SK-N-SH treated with all-trans-retinoic acid at 6 μM for 48 hours (cell line): ENCODE measurements at places on chromosomes 12 and 14.
A peak's percentile ranks its signal among the peaks of the same experiment; 100 is the strongest.

- ATAC-seq, result peak; percentile 44; the same call in 2 of the 3 replicates
These were observed 103.9 kb upstream of the RFLNA start for GRCh38 chr12:124191024-124191359.

DNA sequence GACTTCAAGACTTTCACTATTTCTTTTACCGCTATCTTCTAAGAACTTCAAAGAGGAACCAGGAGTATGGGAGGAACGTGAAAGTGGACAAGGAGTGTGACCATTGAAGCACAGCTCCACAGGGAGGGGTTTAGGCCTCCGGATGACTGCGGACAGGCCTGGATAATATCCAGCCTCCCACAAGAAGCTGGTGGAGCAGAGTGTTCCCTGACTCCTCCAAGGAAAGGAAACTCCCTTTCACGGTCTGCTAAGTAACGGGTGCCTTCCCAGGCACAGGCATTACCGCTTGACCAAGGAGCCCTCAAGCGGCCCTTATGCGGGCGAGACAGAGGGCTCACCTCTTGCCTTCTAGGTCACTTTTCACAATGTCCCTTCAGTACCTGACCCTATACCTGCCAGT lies 267.0 kb downstream of the RPL10L start:
- no peak for ATAC-seq

- ATAC-seq, result no peak
These were observed 89.1 kb downstream of the LRRK2 start for GRCh38 chr12:40313928-40314327.

DNA sequence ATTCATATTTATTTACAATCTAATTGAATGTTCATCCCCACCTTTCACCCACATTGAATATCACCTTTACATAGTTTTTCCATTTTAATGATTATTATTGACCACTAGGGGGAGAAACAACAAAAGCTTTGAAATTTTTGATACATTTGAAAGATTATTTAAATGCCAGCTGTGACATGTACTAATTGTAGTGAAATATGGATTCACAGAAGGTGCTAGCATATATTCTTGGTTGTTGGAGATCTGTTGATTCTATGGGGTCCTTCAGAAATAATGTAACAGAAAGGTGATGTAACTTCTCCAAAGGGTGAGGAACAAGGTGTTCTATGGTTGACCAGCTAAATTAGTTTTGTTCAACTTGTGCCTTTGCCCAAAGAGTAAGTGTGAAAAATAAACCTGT lies 22.4 kb upstream of the GPR33 start:
- no peak for ATAC-seq

GRCh38 chr14:94125659-94126418 lies 3.6 kb downstream of the IFI27L2 start:
- no peak for ATAC-seq

DNA sequence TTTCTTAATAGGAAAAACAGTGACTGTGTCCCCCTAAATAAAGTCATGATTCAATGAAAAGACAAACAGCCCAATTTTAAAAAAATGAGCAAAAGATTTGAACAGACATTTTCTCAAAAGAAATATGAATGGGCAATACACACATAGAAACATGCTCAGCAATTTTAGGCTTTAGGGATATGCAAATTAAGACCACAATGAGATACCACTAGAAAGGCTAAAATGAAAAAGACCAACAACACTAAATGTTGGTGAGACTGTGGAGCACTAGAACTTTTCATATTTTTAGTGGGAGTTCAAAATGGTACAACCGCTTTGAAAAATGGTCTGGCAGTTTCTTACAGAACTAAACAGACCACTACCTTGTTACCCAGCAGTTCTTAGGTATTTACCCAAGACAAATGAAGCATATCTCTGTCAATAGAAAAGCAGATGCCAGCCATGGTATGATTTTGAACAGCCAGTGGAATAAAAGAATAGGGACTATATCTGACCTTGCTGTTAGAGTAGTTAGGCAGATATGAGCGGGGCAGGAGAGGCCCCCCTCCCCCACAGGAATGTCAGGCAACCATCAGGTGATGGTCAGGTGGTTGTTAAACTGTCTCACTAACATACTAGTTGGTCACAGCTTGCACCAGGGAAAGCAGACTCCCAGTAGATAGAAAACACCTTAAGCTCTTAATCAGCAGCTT lies 108.8 kb downstream of the PRKCH start:
- no peak for ATAC-seq

GRCh38 chr12:22539055-22539454 lies 5.3 kb downstream of the C2CD5 start:
- no peak for ATAC-seq

- peak; percentile 58 for ATAC-seq
These were observed 142.0 kb downstream of the PLXNC1 start for GRCh38 chr12:94290353-94290752.
